H9 (cell line): ENCODE measurements at places on chromosomes 3 and 15. TPM values are rescaled to one million over a fixed set of nuclear protein-coding genes. Genes with fewer than 3 reads are reported as not detected.

GRCh38 chr3:167876620-167877281 lies 141.2 kb downstream of the SERPINI1 start:
- peaks cover 4% of the 10 kb centered on the region; the same call in 1 of the 2 replicates for H3K4me1 ChIP-seq
- DNase-seq: no peak
- no peak overlapping the region for H3K27ac ChIP-seq
- H3K4me3 ChIP-seq: no peak overlapping the region
- H3K27me3 ChIP-seq: no peaks in the 10 kb centered on the region

The SMAD6 gene
- total RNA-seq: 6.0 and 6.8 TPM in 2 replicates

DNA sequence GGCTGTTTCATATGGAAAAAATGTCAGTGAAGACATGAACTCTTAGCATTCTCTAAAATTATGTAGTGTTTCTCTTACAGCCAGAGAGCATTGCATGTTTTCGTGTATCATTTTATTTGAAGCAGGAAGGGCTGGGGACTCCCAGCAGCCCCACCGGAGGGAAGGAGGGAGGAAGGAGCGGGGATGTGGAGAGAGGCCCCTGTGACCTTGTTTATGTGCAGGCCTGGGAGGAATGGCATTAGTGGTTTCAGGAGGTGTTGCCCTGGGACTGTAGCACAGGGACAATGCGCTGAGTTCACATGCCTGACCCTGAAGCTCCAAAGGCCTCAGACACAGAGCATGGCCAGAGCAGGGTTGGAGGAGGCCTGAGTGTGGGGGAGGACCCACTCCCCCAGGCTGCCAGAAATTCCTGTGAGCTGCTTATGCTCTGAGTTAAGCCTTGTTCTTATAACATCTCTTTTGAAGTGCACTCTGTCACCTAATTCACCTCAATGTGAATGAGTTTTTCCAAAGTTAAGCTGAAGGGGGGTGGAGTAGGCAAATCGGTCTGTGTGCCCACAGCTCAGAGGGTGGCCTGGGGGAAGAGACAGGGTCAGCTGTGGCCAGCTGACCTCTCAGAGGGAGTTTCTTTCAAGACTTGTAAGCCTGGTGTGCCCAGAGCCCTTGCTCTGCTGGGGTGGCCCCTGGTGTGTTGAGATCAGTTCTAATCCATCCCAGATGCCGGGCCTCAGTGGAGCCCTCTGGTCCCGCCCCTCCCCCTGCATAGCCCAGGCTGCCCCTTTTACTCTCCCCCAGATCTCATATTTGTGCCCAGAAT lies 3.9 kb upstream of the RNU6-1 start:
- DNase-seq: no peak
- H3K4me1 ChIP-seq: peaks cover 4% of the 10 kb centered on the region; the same call in 1 of the 2 replicates
- no peak overlapping the region for H3K27ac ChIP-seq

The SCN5A gene
- 6.5 and 8.0 TPM in 2 replicates for total RNA-seq

DNA sequence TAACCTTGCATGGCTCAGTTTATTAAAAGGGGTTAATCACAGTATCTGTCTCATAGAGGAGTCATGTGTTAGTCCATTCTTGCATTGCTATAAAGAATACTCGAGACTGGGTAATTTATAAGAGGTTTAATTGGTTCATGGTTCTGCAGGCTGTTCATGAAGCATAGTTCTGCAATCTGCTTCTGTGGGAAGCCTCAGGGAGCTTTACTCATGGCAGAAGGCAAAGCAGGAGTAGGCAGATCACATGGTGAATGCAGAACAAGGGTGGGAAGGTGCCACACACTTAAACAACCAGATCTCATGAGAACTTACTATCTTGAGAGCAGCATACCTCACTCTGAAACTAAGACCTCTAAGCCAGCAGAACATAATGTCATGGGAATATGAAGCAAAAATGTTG lies 42.2 kb upstream of the PTX3 start:
- 0 out of 2 replicates have a peak, but pooled peaks cover 5% of the 10 kb centered on the region for H3K36me3 ChIP-seq
- no peak overlapping the region for H3K4me3 ChIP-seq
- H3K27me3 ChIP-seq: no peaks in the 10 kb centered on the region
- H3K27ac ChIP-seq: no peak overlapping the region

DNA sequence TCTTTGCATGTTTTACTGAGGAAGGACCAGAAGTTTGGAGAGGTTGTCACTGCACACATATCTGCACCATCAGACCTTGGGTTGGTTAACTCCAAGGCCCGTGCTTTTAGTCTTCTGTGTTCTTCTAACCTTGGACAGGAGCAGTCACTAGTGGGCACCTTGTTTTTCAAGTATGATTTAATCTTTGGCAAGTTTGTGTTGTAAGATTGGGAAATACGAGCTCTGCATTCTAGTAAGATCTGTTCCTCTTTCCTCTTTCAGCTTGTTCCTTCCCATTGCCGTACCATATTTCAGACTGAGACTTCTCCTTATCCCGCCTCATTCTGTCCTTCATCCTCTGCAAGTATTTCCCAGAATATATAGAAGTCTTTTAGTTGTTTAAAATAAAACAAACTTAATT lies 5.1 kb downstream of the TMOD2 start:
- H3K27me3 ChIP-seq: peaks cover 5% of the 10 kb centered on the region; the same call in 1 of the 2 replicates
- no peak for DNase-seq
- H3K4me3 ChIP-seq: no peak overlapping the region
- H3K36me3 ChIP-seq: no peaks in the 10 kb centered on the region
- H3K4me1 ChIP-seq: peaks cover 3% of the 10 kb centered on the region; the same call in 1 of the 2 replicates

DNA sequence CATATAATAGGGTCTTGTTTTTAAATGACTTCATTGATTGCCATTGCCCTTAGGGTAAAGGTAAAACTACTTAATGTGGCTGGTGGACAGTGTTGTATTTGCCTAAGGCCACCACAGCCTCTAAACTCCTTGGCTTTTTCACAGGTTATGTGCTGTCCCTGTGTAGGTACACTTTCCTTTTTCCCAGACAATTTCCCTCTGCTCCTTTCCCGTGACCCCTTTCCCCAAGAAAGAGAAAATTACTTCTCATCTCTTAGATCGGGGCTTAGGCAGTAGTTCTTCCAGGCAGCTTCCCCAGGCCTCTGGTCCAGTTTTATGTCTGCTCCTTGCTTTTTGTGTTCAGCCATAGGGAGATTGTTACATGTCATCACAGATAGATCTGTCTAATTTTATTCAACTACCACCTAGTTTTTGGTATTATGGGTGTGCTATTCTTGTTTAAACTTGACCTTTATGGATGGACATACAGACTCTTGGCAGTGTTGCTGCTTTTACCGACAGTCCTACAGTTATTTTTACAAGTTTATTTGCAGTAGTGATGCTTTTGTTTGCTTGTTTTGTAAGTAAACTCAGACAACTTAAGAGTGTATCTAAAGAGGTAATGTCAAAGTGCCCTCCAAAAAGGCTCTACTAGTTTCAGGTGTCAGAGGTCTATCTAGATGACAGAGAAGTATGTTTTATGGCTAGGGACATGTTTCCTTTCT lies 20.5 kb upstream of the SCAANT1 start:
- no peak overlapping the region for H3K27ac ChIP-seq
- H3K4me1 ChIP-seq: peaks cover 4% of the 10 kb centered on the region; the same call in 1 of the 2 replicates
- H3K36me3 ChIP-seq: no peaks in the 10 kb centered on the region
- no peaks in the 10 kb centered on the region for H3K27me3 ChIP-seq
- no peak overlapping the region for H3K4me3 ChIP-seq

GRCh38 chr15:80614711-80615360 lies 80.3 kb upstream of the ABHD17C start:
- H3K4me3 ChIP-seq: no peak overlapping the region
- DNase-seq: no peak
- H3K27ac ChIP-seq: no peak overlapping the region
- no peaks in the 10 kb centered on the region for H3K4me1 ChIP-seq
- H3K27me3 ChIP-seq: no peaks in the 10 kb centered on the region

- H3K4me3 ChIP-seq: no peak overlapping the region
- no peaks in the 10 kb centered on the region for H3K4me1 ChIP-seq
- DNase-seq: no peak
These were observed 98.8 kb upstream of the ZBTB20 start for GRCh38 chr3:115245899-115246298.

GRCh38 chr3:25775936-25776335 lies 7.3 kb downstream of the NGLY1 start:
- no peak overlapping the region for H3K4me3 ChIP-seq
- H3K27me3 ChIP-seq: no peaks in the 10 kb centered on the region
- peaks cover 72% of the 10 kb centered on the region for H3K36me3 ChIP-seq

GRCh38 chr15:95401587-95401986 lies 928.9 kb upstream of the NR2F2 start:
- no peak overlapping the region for H3K27ac ChIP-seq
- no peaks in the 10 kb centered on the region for H3K36me3 ChIP-seq
- no peak for DNase-seq

GRCh38 chr3:129230311-129231019 lies 18.9 kb upstream of the COPG1 start:
- H3K36me3 ChIP-seq: no peaks in the 10 kb centered on the region
- DNase-seq: no peak
- peaks cover 4% of the 10 kb centered on the region; the same call in 1 of the 2 replicates for H3K4me1 ChIP-seq
- no peaks in the 10 kb centered on the region for H3K27me3 ChIP-seq

GRCh38 chr3:141489203-141489602 lies 2.4 kb downstream of the RASA2 start:
- no peak overlapping the region for H3K27ac ChIP-seq
- peak overlapping the region; percentile 2; the same call in 1 of the 2 replicates for H3K4me3 ChIP-seq
- peaks cover 2% of the 10 kb centered on the region; the same call in 1 of the 2 replicates for H3K4me1 ChIP-seq
- no peak for DNase-seq

The PHLDB2 gene
- total RNA-seq: 13.2 and 14.1 TPM in 2 replicates

DNA sequence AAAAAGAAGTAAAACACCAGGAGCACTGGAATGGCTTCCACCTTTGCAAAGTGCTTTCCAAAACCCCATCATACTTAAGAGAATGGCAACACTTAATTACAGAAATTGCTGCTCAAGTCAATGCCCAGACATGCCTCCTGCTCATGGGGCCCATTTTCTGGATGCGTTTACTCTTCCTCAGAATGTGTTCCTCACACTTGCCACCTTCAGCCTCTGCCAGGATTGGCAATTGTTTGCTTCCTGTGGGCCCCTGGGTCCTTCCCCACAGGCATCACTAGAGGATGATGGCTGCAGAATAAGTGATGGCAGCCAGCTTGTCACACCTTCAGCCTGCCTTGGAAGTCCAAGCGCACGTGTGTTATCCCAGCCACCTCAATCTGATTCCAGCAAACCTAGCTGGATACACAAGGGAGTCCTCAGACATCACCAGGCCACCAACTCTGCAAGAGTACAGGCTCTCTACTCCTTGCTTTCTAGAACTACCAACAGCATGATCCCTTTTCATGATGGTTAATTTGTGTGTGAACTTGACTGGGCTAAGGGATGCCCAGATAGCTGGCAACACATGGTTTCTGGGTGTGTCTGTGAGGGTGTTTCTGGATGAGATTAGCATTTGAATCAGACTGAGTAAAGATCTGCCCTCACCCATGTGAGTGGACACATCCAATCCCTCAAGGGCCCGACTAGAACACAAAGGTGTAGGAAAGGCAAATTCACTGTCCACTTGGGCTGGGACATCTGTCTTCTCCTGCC lies 4.9 kb upstream of the NUP210 start:
- DNase-seq: no peak
- H3K27me3 ChIP-seq: no peaks in the 10 kb centered on the region
- no peak overlapping the region for H3K27ac ChIP-seq
- peaks cover 4% of the 10 kb centered on the region; the same call in 1 of the 2 replicates for H3K4me1 ChIP-seq
- H3K36me3 ChIP-seq: no peaks in the 10 kb centered on the region

DNA sequence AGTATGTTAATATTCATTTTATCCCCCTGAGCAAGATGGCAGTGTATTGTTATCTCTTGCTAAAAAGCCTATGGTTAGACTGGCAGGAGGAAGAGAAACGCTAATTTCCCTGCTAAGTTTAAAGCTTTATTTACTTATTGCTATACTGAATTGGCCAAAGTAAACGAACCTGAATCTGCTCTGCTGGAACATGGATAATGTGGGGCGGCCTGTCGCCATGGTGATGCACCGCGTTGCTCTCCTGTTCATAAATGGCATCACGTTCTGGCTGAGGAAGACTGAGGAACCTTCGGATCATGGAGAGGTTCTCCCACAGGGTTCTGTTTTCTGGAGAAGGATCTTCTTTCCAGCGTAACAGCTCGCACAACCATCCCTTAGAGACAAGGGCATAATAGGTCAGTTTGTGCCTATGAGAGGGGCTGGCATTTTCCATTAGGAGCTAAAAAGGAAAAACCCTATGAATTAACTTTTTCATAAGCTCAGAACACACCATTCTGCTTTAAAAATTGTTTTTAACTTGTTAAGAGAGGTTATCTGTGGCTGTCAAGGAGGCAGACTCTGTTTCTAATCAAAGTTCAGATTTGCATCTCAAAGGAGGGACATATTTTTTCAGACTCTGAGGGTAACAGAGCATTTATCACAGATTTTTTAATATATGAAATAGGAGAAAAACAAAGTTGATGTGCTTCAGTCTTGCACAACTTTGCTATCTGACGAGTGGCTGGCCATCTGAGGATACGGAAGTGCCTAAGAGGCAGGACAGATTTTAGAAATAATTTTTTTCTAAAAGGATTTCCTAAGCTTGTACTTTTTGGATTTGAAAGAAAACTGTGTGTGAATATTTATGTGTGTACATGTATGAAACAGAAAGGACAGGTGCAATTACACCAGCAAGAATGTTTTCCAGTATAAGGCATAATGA lies 73.1 kb downstream of the SATB1 start:
- DNase-seq: no peak
- no peak overlapping the region for H3K4me3 ChIP-seq
- no peak overlapping the region for H3K27ac ChIP-seq

- H3K27ac ChIP-seq: no peak overlapping the region
- H3K4me1 ChIP-seq: 0 out of 2 replicates have a peak, but pooled peaks cover 5% of the 10 kb centered on the region
- H3K4me3 ChIP-seq: no peak overlapping the region
- no peaks in the 10 kb centered on the region for H3K27me3 ChIP-seq
- H3K36me3 ChIP-seq: no peaks in the 10 kb centered on the region
These were observed 80.0 kb downstream of the THSD4 start for GRCh38 chr15:71195242-71195641.

- DNase-seq: no peak
- H3K27ac ChIP-seq: no peak overlapping the region
- H3K4me1 ChIP-seq: no peaks in the 10 kb centered on the region; the same call in 1 of the 2 replicates
- H3K36me3 ChIP-seq: peaks cover 4% of the 10 kb centered on the region; the same call in 1 of the 2 replicates
- no peak overlapping the region for H3K4me3 ChIP-seq
- no peaks in the 10 kb centered on the region for H3K27me3 ChIP-seq
These were observed 106.1 kb downstream of the THSD4 start for GRCh38 chr15:71221417-71221816.

The FYCO1 gene
- 10.4 and 10.6 TPM in 2 replicates for total RNA-seq

- no peak overlapping the region for H3K27ac ChIP-seq
- H3K36me3 ChIP-seq: no peaks in the 10 kb centered on the region; the same call in 2 of the 3 replicates
- no peak overlapping the region for H3K4me3 ChIP-seq
These were observed 690.8 kb upstream of the ARPP21 start for GRCh38 chr3:34948517-34948916.

DNA sequence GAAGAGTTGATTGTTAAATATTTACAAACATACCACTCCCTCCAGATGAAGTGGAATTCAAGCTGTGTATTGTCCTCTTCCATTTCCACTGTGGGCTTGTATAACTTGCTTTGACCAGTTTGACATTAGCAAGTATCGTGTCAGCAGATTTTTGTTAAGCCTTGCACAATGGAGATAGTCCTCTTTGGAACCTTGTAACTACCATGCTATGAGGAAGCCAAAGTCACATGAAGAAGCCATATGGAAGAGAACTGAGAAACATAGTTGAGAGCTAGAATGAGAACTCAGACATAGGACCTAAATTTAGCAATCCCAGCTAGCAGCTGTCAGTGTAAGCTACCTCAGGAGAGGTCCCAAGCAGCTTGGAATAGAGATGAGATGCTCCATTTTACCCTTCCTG lies 889.2 kb downstream of the PDCD6IP start:
- H3K4me3 ChIP-seq: no peak overlapping the region
- H3K27ac ChIP-seq: no peak overlapping the region
- H3K4me1 ChIP-seq: no peaks in the 10 kb centered on the region
- no peak for DNase-seq
- H3K27me3 ChIP-seq: no peaks in the 10 kb centered on the region
- no peaks in the 10 kb centered on the region for H3K36me3 ChIP-seq

The RGMA gene
- total RNA-seq: 39.8 and 41.4 TPM in 2 replicates

- no peaks in the 10 kb centered on the region; the same call in 1 of the 2 replicates for H3K27me3 ChIP-seq
- H3K36me3 ChIP-seq: no peaks in the 10 kb centered on the region
- no peak overlapping the region for H3K4me3 ChIP-seq
- no peak for DNase-seq
These were observed 3.8 kb downstream of the NRROS start for GRCh38 chr3:196643201-196643749.

The POTEB gene
- total RNA-seq: not detected in 2 replicates
